ENCODE measurements at places on chromosomes 7 and 10.

GRCh38 chr7:19248681-19249080 lies 103.5 kb upstream of the FERD3L start:
- DNase-seq, result no peak

- no peak for DNase-seq
Observed at GRCh38 chr10:80154978-80155695, 22.6 kb downstream of the PLAC9 start.

DNA sequence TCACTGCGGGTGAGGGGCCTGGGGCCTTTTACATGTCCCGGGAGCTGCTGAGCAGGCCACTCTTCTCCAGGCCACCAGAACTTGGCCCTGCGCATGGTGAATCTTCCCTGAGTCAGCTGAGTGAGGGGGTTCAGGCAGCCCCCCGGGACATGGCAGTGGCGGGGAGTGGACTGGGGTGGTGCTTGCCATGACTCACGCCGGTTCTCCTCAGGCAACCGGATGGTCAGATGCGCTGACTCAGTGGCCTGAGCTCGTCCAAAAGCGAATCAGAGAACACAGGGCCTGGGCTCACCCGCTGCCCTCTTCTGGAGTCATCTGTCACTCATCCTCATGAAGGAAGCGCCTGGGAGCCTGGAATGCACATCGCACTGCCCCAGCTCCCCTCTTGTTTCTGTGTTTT lies 33.5 kb downstream of the HTRA1 start:
- DNase-seq, result peak; percentile 79

- DNase-seq, result peak; percentile 59
Observed at GRCh38 chr10:14200698-14201544, 129.8 kb downstream of the FRMD4A start.

DNA sequence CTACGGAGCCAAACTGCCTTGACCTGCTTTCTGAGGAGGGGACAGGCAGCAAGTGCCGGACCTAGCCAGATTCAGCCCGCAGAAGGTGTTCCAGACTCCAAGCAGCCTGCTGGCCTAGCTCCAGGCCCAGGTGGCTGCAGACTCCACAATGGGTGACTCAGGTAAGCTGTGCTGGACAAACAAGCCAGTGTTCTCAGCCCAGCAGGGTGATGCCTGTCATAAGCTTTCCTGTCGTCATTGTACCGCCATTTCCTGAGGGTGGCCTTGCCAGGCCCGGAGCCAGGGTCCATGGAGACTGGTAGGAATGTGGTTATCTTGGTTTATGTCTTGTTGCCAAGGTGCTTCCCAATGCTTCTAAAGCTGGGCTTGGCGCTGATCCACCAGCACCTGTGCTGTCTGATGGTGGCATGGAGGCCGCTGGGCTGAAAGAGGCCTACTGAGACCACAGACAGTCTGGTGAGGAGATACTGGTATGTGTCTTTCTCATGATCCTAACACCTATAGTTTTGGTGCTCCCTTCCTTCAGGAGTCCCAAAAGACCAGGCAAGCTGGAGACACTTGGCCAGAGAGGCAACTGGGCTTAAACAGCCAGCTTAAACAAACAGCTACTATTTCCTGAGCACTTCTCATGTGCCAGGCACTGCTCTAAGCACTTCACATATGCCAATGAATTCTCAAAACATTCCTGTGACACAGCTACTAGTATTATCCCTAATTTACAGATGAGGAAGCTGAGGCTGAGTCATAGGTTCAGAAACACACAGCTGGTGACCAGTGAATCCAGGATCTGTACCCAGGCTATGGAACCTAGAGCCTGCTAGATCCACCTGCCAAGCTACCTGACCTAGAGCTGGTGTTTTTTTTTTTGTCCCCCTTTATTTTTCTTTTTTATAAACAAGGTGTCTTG lies 42.0 kb downstream of the ZC3HC1 start:
- DNase-seq, result no peak

DNA sequence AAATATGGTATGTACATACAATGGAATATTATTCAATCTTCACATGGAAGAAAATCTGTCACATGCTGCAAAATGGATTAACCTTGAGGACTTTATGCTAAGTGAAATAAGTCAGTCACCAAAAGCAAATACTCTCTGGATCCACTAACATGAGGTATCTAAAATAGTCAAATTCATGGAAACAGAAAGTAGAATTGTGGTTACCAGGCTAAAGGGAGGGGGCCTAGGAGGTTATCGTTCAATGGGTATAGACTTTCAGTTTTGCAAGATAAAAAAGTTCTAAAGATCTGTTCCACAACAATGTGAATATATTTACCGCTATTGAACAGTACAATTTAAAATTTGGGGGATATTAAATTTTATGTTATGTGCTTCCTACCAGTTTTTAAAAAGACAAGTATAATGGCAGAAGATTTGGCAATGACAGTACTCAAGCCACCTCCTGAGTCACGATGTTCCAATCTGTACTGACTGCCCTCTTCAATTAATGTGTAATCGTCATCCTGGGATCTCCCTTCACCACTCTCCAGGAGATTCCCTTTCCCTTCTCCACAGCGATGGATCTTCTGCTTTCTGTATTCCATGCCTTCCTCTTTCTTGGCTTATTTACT lies 32.3 kb upstream of the IL6 start:
- DNase-seq, result no peak

DNA sequence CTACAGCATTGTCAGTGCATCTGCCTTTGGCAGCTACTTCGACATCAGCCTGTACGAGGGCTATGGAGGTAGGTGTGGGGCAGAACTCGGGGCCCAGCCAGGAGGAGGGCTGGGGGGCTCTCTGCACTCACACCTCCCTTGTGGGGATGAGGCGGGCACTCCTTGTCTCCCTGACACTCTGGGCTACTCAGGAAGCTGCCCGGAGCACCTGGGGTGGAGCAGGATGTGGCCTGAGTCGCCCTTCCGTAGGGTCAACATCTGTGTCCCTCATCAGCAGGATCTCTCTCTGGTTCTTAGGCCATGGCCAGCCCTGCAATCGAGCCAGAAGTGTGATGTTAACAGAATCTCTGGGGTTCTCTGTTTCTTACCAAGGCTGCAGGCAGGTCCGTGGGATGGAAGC lies 40.2 kb downstream of the C10orf105 start:
- no peak for DNase-seq

GRCh38 chr10:117668327-117669008 lies 125.9 kb downstream of the EMX2 start:
- no peak for DNase-seq

GRCh38 chr10:32461203-32461602 lies 15.3 kb downstream of the CCDC7 start:
- DNase-seq, result no peak

DNA sequence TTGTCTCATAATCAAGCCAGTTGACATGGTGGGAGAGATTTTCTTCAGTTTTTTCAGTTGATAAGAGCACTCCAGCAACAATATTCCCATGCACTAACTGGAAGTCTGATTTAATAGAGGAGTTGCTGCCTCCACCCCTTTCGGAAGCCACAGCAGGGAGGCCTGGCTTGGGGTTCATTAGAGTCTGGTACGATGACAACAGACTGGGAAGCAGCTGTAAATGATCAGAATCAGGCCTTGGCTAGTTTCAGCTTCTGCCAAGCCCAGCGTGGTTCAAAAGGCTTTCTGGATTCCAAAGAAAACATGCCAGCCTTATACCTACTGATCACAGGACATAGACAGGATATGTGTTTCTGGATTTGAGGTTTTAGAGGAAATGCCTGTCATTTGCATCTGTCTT lies 274.0 kb downstream of the CSTF2T start:
- no peak for DNase-seq

DNA sequence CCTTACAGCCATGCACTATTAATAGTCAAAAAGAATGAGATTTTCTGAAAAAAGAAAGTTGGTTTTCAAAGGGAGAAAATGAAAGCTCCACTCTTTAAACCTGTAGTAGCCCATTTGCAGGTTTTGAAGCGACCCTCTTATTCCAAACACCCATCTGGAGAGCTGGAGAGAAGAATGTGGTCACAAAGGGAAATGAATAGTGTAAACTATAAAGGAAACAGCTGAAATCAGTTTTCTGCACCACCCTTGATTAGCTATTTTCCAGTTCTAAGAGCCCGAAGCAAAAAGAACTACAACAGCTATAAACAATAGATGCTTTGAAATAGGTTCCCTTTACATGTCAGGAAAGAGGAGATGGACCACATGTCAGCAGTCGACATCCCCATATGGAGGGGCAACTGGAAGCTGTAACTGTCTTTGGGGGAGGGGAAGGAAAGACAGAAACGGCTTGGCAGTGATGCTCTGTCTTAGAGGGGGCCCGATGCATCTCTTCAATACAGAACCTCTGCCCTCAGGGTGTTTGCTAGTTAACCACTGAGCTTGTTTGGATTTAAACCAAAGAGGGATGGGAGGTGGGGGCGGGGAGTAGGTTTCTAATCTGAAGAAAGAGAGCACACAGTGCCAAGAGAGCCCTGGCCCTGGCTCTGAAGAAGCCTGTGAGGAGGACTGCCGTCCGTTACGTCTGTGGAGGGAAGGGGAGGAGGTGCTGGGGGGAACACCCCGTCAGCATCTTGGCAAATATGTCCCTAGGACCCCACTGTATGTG lies 55.3 kb downstream of the CPVL start:
- peak; percentile 66 for DNase-seq

DNA sequence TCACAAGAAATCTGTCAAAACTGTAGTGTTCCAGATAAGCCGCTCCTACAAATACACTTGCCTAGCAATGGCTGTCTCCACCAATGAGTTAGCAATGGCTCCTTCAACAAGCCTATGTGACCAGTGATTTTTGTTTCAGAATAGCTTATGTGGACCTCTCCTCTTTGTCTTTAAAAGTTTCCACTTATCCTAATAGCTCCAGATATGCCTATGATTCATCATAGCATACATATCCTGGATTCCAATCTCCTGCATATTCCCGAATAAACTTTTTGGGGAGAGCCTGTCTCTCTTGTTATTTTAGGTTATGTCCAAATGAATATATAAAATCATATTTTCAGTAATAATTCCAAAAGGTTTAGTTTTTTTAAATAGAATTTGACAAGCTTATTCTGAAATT lies 510.6 kb downstream of the ARL4A start:
- no peak for DNase-seq

- DNase-seq, result no peak
Observed at GRCh38 chr10:63896992-63897391, 375.8 kb downstream of the REEP3 start.

DNA sequence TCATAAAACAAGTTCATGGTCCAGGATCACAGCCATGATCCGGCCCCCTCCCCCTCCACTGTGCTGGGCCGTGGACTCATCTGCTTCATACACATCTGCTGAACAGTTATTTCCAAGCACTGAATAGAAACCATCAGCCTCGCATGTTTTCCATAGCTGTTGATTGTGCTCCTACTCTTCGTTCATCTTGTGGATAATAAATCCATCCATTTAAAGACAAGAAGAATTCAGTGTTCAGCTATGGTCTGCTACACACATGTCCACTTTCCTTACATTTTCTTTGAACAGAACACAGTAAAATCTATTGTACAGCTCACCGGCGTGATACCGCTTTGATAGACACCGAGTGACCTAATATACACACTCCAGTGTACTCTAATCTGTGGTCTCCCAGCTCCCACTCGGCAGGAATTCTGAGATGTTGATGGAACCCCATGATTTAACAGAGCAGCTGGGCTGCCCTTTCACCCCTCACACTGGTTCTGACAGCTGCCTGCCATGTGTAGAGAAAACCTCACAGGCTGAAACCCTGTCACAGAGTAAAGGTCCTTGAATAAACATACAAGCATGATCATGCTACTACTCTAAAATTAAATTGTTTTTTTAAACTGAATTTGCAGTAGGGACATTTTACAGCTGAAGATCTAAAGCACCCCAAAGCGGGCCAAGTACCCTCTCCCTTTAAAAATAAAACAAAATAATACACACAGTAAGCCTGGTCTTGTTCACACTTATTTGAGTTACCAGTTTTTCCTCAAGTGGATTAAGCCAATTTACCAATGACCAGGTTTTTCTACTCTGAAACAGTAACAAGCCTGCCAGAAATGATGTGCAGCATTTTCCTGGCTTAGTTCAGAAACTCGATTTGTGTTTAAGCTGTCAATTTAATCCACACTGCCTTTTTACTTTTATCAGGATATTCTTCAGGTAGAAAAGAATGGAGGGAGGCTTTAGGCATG lies 95.1 kb upstream of the FZD1 start:
- peak; percentile 44 for DNase-seq

GRCh38 chr7:72405871-72406270 lies 6.3 kb downstream of the CALN1 start:
- DNase-seq, result no peak

GRCh38 chr10:79086822-79087221 lies 18.1 kb downstream of the ZMIZ1 start:
- DNase-seq, result no peak

GRCh38 chr10:51077074-51077473 lies 2.8 kb downstream of the PRKG1 start:
- no peak for DNase-seq

- no peak for DNase-seq
Observed at GRCh38 chr10:125721035-125721434, 1.5 kb downstream of the EDRF1 start.

Data from kidney (tissue), 22 donors.